SJSA1 (cell line): ENCODE measurements at places on chromosomes 2 and 18.

DNA sequence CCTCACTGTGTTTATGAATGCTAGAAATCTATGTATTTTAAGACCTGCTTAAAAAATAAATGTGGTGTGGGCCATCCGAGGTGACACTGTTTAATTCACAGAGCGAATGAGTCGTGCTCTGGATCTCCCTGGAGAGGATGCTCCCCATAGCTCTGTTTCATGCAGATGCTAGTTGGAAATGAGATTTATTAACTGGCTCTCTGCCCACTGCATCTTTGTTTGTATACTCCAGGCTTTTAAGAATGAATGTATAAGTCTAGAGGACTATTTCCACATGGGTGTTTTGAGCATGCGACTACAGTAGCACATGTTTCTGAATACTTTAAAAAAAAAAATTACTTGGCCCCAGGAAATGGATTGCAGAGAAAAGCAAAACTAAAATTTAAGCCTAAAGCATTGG, 3.9 kb downstream of the MAPRE2 start:
- DNase-seq, result no peak

DNA sequence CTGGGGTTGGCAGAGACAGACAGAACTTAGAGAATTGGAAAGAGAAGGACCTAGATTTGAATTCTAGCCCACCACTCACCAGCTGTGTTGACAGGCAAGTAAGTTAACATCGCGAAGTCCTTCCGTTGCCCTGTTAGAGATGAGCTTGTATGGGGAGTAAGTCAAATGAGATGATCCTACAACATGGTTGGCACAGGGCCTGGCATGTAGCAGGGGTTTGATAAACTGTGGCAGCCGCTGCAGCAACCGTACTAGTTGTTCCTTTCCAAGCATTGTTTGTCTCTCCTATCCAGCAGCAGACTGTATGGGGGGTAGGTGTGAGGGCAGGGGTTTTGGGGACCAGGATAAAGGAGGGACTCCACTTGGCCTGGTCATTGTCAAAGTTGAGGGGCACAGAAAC, 16.0 kb downstream of the TET3 start:
- DNase-seq, result no peak

- no peak for DNase-seq
These were observed 65.1 kb upstream of the DAPL1 start for GRCh38 chr2:158729873-158730620.

DNA sequence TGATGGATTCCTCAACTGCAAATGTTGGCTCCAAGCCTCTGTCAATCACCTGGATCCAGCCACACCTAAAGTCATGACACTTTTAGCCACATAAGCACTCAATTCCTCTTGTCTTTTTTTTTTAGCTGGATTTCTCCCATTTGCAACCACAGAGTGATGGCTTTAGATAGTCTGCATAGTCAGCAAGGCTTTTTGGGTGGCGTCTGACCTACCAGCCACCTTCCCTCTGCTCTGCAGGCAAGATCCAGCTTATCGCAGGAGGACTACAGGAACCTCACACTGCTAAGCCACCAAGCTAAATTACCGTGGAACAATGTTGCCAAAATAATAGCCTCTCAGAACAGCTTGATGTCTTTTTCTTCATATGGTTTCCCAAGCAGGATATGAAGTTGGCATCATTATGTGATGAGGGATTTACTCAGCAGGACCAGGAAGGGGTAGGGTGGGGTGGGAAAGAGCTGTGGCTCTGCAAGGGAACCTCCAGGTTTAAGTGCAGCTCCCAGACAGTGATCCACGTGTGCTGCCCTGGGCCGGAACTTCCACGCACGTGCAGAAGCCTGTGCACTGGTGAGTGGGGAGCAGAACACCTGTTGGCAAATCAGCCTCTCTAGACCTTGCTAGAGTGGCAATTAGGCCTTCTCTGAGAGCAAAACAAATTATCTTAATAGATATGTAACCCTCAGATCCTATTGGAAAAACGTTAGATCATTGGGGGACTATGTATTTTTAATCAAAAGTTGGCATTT, 170.6 kb upstream of the NCK2 start:
- no peak for DNase-seq

DNA sequence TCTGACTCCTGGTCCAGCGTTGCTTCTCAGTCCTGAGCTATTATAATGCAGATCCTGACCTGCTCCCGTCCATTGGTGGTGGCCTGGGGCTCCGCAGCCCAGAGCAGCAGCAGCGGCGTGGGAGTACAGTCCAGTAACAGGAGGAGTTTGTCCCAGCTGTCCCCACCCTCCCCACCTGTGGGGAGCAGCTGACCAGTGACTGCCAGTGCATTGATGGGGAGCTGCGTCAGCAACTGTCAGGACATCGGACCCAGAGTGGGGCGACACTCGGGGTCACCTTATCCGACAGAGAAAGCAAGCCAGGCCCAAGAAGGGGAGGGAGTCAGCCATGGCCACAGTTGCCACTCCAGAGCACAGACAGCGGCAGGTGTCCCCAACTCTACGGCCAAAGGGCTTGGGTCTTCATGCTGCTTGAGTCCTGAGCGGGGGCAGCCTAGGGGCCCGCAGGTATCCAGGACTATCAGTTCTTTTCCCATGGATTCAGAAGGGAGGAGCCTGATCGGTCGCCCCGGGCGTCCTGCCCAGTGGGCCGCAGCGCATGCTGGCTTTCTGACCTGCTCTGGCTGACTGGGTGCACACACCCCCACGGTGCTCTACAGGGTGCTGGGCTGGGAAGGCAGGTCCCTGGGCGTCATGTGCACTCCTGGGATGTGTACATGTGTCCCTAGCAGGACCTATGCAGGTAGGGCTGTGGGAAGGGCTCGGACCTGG, 29.7 kb downstream of the DNMT3A start:
- DNase-seq, result no peak

GRCh38 chr2:160225722-160226121, 25.6 kb upstream of the ITGB6 start:
- no peak for DNase-seq

- peak; percentile 70 for DNase-seq
These were observed 258.5 kb downstream of the TWIST2 start for GRCh38 chr2:239106314-239106908.
